ENCODE measurements at places on chromosomes 3 and 15. TPM values are rescaled to one million over a fixed set of nuclear protein-coding genes. Genes with fewer than 3 reads are reported as not detected.

IL5RA gene
- total RNA-seq, result not detected

MASP1 gene
- total RNA-seq, result not detected

ALCAM gene
- 242 TPM for total RNA-seq

IL16 gene
- total RNA-seq, result not detected

C3orf85 gene
- total RNA-seq, result not detected

ALDH1L1 gene
- total RNA-seq, result 1.4 TPM

KLF15 gene
- 5.7 TPM for total RNA-seq

LCTL gene
- total RNA-seq, result not detected

PLSCR5 gene
- not detected for total RNA-seq

SLC9C1 gene
- not detected for total RNA-seq

PIERCE2 gene
- total RNA-seq, result 3.0 TPM

FBXW12 gene
- not detected for total RNA-seq

TMEM108 gene
- total RNA-seq, result 3.7 TPM

CSPG5 gene
- 0.59 TPM for total RNA-seq

ACTC1 gene
- 4.0 TPM for total RNA-seq

SPINK8 gene
- not detected for total RNA-seq

TICRR gene
- 2.3 TPM for total RNA-seq

ZNF660 gene
- total RNA-seq, result 11.2 TPM

MAGEL2 gene
- total RNA-seq, result 1.5 TPM

NPAP1 gene
- not detected for total RNA-seq

SLC22A14 gene
- total RNA-seq, result 0.47 TPM

KCNMB3 gene
- total RNA-seq, result 3.2 TPM

KIF7 gene
- 18.2 TPM for total RNA-seq

MUC13 gene
- not detected for total RNA-seq

TYRO3 gene
- 8.3 TPM for total RNA-seq

ZNF620 gene
- total RNA-seq, result 4.8 TPM

SCN11A gene
- 0.18 TPM for total RNA-seq

IGSF11 gene
- total RNA-seq, result not detected

FGD5 gene
- not detected for total RNA-seq

NEIL1 gene
- 34.0 TPM for total RNA-seq

CCR8 gene
- total RNA-seq, result not detected

COMMD4 gene
- total RNA-seq, result 99.0 TPM

ALG1L2 gene
- total RNA-seq, result 2.1 TPM

ROPN1 gene
- not detected for total RNA-seq

SAMMSON gene
- total RNA-seq, result not detected

KCNAB1 gene
- 0.21 TPM for total RNA-seq

CLCN2 gene
- 9.7 TPM for total RNA-seq

STAB1 gene
- total RNA-seq, result not detected

EPB42 gene
- total RNA-seq, result not detected

PPP2R3A gene
- total RNA-seq, result 19.2 TPM

SRGAP3 gene
- total RNA-seq, result 1.5 TPM

ZNF501 gene
- total RNA-seq, result 4.9 TPM

MGA gene
- 47.2 TPM for total RNA-seq

CAMKV gene
- total RNA-seq, result not detected

CAND2 gene
- total RNA-seq, result 9.6 TPM

SH3GL3 gene
- total RNA-seq, result not detected

PGBD4 gene
- total RNA-seq, result 2.0 TPM

GOLGA6L7 gene
- total RNA-seq, result not detected

C3orf49 gene
- total RNA-seq, result not detected

IQCH gene
- 1.2 TPM for total RNA-seq

CCDC39 gene
- not detected for total RNA-seq

UCN2 gene
- 0.81 TPM for total RNA-seq

CAMP gene
- total RNA-seq, result not detected

SAXO2 gene
- 2.0 TPM for total RNA-seq

IQCF6 gene
- not detected for total RNA-seq

All from osteocyte (in vitro differentiated cells).